ENCODE measurements at places on chromosomes 12 and 14.

DNA sequence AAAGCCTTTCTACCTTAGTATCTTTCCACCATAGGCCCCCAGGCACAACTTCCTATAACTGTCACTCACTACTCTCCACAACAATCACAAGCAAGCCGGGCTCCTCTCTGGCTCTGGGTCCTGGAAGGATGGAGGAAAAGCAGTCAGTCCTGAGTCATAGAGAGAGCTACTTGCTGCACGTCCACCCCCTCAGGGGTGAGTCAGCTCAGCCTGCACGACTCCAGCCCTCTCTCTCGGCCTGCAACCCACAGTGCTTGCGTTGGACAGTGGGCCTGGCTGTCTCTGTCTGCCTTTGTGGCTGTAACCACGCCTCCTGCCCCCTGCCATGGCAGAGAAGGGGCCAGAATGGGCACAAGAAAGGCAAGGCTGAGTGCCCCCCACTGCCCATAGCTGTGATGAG lies 154.1 kb upstream of the FKBP4 start:
- peak; percentile 85 for DNase-seq

DNA sequence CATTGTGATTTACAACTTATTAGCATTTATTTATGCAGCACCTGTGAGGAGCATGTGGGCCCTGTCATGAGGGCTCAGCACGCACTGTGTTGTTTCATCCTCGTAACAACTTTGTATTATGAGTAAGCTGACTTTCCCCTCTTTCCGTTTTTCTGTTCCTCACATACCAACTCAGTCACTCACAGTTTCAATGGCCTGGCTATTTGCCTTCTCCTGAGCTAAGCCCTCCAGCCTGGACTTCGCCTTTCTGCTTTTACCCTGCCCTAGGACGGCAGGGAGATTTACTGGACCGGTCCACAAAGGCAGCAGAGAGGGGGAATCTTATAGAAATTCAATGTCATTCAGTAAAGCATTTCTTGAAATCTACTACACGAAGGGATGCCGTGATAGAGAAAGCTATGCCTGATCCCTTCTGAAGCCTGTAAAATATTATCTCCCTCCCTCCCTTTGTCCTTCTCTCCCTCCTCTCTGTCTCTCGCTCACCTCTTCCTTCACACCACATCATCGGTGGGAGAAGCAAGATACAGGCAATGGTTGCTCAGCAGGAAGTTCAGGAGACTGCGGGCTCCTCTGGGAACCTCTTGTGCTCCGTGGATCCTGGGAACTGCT lies 219.2 kb upstream of the TBX3 start:
- peak; percentile 61 for DNase-seq

DNA sequence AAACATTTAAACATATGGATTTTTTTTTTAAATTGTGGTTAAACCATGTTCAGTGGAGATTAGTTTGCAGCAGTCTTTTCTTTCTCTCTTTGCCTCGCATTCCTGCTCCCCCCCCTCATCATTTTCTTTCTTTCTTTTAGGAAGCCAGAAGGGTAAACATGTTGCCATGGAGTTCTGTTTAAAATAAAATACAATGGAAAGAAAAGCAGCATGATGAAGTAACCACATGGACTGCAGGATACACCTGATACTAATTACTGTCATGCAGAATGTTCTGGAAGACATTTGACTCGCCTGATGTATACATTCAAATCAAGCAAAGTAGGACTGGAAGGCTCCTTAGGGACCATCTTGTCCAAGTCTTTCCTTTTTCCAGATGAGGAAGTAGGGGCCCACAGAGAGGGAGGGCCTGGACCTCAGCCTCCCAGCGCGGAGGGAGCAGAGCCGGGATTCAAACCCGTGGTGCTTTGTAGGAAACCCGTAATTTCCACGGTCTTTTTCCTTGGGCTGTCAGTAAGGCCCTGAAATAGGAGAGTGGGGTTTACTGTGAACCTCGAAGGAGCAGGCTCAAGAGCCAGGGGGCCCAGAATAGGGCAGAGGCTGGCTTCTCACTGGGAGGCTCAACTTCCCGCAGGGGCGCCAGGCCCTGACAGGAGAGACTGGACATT lies 2.4 kb upstream of the MEG3 start:
- no peak for DNase-seq

DNA sequence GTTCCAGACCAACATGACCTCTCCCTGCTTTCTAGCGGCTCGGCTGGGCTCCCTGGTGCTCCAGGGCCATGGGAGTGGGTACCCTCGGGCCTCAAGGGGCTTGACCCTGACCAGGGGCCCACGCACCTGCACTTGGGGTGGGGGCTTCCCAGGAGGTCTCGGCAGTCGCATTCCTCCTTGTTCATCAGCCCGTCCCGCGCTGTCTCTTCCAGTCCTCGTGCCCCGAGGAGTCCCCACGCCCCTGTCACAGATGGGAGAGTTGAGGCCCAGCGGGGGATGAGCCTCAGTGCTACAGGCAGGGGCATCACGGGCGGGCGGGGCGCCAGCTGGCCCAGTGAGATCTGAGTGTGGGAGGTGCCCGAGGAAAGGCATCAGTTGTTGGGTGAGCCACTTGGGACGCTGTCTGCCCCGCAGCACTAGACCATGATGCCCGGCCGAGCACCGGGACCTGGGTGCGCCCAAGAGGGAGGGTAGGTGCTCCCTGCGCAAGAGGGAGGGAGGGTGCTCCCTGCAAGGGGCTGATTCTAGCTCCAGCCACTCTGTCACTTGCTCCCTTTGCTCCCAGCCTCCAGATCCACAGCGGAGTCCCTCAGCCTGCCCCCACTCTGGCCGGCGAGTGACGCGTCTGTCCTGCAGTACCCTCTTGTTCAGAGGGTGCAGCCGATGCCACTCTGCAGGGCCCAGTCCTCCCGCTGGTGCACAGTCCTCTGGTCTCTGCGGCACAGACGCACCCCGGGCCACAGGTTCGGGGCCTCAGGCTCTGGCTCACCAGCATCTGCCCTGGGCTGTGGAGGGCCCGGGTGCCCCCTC lies 23.8 kb downstream of the MMP17 start:
- no peak for DNase-seq

- no peak for DNase-seq
Measured at GRCh38 chr14:101293605-101294004, 267.7 kb upstream of the DIO3 start.

- no peak for DNase-seq
Measured at GRCh38 chr12:78191611-78192010, 360.9 kb downstream of the NAV3 start.

DNA sequence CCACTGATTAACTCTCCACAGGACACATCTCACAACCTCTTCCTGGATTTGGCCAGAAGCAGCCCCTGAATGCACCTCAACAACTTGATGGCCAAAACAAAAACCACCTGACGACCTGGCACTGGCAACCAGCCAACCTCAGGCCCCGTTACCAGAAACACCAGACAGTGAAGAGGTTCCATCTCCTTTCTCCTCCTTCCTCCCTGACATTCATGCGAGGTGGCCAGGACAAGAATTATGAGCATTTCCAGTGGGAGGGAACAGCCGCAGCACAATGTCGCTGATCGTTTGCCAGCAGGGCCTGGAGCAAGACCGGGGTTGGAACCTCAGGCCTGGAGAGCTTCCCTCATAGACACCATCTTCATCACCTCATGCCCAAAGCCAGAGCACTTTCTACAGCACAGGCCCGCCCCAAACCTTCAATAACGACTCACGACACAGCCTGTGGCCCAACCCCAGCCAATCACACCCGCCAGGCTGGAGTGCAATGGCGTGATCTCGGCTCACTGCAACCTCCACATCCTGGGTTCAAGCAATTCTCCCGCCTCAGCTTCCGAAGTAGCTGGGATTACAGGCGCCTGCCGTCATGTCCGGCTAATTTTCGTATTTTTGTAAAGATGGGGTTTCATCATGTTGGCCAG lies 48.7 kb downstream of the CCDC88C start:
- DNase-seq: no peak

GRCh38 chr14:69571449-69572029 lies 3.1 kb downstream of the CCDC177 start:
- DNase-seq: no peak

DNA sequence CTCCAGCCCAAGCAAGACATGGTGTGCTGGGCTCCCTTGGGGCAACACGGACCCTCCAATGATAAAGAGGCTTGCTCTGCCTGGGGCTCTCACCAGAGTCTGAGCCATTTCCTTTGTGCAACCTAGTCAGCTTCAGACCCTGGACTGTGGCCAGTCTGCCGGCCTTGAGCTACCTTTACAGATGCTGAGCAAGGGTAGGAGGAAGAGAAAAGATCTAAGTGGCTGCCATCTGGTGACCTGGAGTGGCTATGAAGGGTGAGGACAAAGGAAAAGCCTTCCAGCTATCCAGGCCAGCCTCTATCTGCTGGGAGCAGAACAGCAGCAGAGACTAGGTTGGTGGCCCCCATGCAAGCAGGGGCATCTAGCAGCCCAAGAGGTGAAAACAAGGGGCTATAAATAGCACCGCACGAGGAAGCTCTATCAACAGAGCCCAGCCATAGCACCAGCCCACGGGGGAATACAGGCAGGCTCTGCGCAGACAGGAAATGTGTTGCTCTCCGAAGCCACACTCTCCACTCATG lies 230.1 kb downstream of the FOXN3 start:
- no peak for DNase-seq

GRCh38 chr12:6955108-6956020 lies 4.2 kb downstream of the PTPN6 start:
- DNase-seq: no peak
